ENCODE measurements at places on chromosomes 6 and 20.

- no peak for DNase-seq
These were observed 83.0 kb downstream of the PHF20 start for GRCh38 chr20:35854713-35855348.

- DNase-seq = no peak
These were observed 130.3 kb downstream of the OPRM1 start for GRCh38 chr6:154169193-154169847.

- DNase-seq = no peak
These were observed 36.9 kb upstream of the EPB41L1 start for GRCh38 chr20:36117638-36118037.

DNA sequence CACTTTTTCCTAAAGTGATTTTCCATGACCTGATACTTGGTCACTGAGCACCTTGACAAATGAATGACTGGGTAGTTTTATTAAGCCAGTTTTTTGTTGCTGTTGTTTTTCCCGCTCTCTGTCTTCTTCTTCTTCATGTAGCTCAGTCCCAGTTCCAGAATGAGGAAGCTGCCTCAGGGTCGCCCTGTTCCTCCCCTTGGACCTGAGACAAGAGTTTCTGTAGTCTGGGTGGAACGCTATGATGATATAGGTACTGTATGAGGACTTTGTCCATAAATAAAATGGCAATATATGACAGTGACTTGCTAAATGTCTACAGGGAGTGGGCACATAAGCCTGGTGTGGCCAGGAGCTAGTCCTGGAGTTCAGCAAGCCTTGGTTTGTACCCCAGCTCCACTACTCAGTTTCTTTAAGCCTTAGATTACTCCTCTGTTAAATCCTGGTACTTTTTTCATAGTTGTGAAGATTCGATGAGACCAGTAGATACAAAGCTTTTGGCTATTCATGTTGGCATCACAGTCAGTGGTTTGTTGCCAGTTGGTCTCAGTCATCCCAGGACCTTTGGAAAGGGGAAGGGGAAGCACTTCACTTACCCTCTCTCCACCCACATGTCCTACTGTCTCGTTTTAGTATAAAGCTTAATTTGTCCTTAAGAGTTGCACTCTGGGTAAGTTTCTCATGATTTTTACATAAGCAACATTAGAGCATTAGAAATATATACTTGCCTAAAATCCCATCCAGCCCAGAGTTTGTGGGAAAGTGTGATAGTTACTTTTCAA, 11.1 kb upstream of the ADIG start:
- DNase-seq = no peak

DNA sequence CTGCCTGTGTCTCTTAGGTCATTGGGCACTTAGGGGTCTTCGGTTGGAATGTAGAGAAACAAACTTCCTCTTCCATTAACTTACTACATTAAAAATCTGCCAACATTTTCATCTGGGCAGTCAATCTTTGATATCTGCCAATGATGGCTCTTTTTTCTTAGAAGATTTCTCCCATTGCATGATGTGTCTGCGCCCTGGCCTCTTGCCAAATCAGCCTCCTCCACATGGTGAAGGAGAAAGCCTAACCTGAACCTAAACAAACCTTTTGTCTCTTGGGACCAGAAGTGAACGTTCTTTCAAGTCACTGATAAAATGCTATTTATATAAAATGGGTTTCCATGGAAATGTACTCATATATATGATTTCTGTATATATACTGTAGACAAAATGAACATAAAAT, 998.9 kb upstream of the GJE1 start:
- DNase-seq = no peak

DNA sequence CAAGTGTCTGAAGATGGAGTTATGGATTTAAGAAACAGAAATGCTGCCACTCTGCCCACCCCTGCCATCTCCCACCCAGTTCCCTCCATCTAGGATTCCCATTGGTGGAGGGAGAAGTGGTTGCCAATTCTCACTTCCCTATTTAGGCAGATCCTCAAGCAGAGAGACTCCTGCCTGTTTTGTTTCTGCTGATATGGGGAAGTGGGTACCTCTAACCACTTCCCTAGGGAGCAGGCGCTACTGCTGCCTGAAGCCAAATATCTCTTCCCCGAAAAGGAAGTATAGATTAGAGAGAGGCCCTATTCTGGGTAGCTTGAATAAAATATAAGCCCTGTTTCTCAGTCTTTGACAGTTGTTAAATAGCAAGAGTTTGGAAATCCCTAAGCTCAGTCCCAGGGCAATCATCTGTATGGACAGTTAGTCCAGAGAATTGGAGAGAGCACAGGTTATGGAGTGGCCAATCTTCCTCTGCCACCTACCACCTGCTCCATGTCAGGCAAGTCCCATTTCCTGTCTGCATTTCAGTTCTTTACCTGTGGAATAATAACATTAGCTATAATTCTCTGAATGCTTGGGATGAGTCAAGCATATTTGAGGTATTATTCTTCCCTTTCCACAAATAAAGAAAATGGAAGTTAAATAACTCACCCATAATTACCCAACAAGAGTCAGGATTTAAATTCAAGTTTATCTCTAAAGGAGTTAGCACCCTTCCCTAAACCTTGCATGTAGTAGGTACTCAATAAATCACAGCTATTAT, 2.6 kb upstream of the ADGB start:
- no peak for DNase-seq

GRCh38 chr20:38673261-38673660, 51.0 kb upstream of the SLC32A1 start:
- DNase-seq = no peak

- DNase-seq = no peak
These were observed 210.3 kb downstream of the PLCB1 start for GRCh38 chr20:8342391-8342790.

DNA sequence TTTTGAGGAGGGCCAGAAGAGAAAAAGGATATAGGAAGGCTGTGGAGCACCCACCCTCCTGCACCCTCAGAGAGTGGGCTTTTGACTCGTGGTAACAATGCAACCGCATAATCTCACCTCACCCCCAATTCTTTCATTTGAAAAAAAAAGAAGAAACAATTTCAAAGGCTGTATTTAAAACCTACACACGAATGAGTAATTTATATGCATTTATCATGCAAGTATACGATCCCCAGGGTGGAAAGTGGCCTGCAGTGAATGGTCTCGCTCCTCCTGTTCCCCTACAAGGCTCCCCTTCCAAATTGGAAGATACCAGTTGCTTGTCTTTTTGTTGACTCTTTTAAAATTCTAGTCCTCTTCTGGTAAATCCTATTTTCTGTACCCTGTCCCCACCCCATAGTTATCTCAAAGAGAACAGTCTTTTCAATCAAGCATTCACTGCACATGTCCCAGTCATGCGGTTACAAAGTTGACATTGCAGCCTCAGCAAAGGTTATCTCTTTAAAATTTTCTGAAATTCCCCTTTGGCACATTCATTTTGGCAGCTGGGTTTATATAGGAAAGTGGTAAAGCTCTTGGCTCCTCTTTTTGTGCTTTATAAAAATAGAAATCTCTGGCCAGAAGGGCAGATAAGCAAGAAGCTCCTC, 110.6 kb downstream of the ARID1B start:
- no peak for DNase-seq

DNA sequence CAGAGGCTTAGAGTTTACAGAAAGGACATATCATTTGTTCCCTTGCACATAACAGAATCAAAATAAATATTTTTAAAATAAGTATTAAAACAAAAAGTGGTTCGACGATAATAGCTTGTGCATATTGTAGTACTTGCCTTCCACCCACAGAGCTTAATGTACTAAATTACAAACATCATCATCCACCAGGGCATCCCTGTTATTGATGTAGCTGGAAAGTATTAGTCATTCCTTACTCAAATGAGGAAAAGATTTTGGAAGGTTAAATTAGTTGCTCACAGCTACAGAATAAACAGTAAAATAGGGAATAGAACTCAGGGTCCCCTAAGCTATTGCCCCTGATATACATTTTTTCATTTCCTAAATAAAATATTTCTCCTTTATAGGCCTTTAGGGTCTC, 150.3 kb downstream of the PTPRK start:
- no peak for DNase-seq

All from cerebellar cortex (tissue), 1 donor.